CD8-positive, alpha-beta memory T cell (primary cell): ENCODE measurements at places on chromosomes 5 and 9. TPM values are rescaled to one million over a fixed set of nuclear protein-coding genes. Genes with fewer than 3 reads are reported as not detected.

Gene BARX1
- total RNA-seq, result not detected

DNA sequence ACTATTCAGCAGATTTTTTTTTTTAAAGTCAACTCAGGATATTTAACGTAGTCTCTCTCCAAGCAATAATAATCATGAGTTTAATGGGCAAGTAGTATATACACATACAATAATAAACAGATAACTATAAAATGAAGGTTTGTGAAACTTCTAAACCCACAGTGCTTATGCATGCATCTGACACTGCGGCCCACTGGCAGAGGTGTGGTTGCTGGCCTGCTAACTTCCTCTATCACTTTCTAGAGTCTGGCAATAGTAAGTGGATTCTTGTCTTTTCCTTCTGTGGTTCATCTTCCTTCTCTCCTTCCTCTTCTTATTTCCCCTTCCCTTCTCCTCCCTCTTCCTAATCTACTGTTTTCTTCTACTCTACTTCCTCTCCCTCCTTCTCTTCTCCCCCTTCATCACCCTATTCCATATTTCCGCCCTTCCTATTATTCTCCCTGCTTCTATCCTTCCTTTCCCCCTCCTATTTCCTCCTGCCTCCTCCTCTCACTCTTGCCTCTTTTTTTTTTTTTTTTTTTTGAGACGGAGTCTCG is 18.6 kb upstream of the AGXT2 start:
- no peak for DNase-seq

DNA sequence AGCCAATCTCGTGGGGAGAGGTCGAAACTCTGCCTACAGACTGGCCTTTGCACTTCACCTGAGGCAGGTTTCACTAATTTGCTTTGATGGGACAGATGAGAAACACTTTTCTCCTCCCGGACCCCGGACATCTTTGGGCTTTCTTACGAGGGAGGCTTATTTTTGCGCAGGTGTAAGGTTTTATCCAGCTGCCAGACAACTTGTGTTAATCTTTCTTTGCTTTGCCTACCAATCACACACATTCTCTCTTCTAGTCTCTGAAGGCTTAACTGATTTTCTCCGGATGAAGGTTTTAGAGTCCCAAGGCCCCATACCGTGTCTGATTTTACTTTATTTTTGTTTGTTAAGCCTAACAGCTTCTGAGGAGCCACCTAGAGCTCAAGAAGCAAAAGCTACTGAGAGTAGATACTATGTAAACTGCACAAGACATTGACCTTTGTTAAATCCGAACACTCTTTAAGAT is 436 bp upstream of the EMB start:
- DNase-seq, result no peak

GRCh38 chr5:126924331-126925033 is 105.9 kb downstream of the MARCHF3 start:
- no peak for DNase-seq

DNA sequence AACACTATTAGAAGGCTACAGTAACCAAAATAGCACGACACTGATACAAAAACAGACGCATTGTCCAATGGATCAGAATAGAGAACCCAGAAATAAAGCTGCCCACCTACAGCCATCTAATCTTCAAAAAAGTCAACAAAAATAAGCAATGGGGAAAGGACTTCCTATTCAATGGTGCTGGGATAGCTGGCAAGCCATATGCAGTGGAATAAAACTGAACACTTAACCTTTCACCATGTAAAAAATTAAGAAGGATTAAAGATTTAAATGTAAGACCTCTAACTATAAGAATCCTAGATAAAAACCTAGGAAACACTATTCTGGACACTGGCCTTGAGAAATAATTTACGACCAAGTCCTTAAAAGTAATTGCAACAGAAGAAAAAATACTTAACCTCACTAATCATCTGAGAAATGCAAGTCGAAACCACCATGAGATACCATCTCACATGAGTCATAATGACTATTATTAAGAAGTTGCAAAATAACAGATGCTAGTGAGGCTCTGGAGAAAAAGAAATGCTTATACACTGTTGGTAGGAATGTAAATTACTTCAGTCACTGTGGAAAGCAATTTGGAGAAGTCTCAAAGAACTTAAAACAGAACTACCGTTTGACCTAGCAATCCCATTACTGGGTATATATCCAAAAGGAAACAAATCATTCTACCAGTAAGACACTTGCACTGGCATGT is 203.3 kb upstream of the CDH9 start:
- DNase-seq, result no peak

DNA sequence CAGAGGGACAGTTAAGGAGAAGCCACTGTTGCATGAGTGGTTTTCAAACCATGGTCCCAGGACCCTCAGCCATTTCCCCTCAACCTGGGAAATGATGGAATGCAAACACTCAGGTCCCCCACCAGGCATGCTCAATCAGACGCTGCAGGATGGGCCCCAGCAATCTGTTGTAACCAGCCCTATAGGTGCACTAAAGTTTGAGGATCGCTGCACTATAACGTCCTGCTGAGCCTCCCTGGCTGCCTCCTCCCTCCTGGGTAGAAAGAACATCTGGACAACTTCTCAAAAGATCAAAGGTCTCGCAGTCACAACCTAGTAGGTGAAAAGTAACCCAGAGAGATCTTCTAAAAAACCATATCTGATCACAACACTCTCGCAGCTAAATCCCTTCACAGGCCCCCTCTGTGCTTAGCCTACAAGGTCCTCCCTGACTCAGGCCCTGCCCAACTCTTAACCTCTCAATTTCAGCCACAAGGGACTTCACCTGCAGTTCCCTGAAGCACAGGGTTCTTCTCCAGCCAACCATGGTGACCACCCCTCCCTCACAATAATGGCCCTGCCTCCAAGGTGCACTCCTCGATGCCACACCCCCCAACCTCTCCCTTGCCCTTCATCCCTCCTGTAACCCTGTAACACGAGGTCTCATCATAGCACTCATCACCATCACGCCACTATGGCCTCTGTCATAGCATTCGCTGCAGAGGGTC is 3.5 kb downstream of the SHB start:
- no peak for DNase-seq

- no peak for DNase-seq
Observed at GRCh38 chr9:113570106-113570505, 106.6 kb downstream of the RGS3 start.

DNA sequence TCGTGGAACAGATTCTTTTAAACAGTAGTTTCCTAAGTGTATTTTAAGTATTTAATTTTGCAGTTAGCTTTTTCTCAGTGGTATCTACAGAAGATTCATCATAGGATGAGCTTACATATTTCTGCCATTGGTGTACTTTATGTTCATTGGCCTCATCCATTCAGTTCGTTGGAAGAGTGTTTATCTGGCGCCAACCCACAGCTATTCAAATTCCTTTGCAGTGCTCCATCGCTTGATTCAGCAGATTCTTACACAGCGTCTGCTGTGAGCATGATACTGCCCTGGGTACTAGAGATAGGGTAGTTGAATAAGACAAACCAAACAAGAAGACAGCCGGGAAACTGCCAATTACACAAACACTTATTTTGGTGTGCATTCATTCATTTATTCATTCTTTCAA is 55.1 kb downstream of the NUP214 start:
- DNase-seq, result no peak

Gene BTNL8
- 0.13 TPM for total RNA-seq

Gene C5orf15
- 21.7 TPM for total RNA-seq

- no peak for DNase-seq
Observed at GRCh38 chr5:118060833-118061232, 927.5 kb downstream of the DTWD2 start.

- no peak for DNase-seq
Observed at GRCh38 chr5:10520706-10521105, 43.2 kb upstream of the ANKRD33B start.

DNA sequence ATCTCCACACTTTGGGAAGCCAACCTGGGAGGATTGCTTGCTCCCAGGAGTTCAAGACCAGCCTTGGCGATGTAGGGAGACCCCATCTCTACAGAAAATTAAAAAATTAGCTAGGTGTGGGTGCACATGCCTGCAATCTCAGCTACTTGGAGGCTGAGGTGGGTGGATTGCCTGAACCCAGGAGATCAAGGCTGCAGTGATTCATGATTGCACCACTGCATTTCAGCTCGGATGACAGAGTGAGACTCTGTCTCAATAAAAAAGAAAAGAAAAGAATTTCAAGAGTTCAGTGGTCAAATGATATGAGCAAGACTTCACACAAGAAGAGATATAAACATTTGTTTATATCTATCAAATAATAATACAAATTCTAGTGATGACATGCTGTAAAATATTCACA is 23.0 kb upstream of the MTAP start:
- no peak for DNase-seq

DNA sequence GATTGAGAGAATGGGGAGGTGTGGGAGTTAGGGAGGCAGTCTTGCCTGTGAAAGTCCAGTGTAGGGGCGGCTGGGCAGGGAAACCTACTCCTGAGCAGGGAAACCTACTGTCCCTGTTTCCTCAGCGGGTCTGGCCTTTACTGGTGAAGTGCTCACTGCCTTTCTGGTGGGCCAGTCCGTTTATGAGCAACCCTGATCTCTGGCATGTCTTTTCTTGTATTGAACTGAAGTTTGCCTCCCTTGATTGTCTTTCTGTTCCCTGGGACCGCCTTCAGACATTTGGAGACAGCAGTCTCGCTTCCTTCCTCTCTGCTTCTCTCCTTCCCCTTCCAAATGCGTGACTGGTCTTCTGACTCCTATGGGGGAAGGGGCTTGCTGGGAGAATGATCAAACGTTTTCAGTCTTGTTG is 2.9 kb downstream of the SNX18 start:
- DNase-seq, result no peak

- DNase-seq, result no peak
Observed at GRCh38 chr9:19828576-19829109, 39.8 kb upstream of the SLC24A2 start.

Gene OR1Q1
- not detected for total RNA-seq

GRCh38 chr5:66859526-66859925 is 263.3 kb downstream of the MAST4 start:
- DNase-seq, result no peak

DNA sequence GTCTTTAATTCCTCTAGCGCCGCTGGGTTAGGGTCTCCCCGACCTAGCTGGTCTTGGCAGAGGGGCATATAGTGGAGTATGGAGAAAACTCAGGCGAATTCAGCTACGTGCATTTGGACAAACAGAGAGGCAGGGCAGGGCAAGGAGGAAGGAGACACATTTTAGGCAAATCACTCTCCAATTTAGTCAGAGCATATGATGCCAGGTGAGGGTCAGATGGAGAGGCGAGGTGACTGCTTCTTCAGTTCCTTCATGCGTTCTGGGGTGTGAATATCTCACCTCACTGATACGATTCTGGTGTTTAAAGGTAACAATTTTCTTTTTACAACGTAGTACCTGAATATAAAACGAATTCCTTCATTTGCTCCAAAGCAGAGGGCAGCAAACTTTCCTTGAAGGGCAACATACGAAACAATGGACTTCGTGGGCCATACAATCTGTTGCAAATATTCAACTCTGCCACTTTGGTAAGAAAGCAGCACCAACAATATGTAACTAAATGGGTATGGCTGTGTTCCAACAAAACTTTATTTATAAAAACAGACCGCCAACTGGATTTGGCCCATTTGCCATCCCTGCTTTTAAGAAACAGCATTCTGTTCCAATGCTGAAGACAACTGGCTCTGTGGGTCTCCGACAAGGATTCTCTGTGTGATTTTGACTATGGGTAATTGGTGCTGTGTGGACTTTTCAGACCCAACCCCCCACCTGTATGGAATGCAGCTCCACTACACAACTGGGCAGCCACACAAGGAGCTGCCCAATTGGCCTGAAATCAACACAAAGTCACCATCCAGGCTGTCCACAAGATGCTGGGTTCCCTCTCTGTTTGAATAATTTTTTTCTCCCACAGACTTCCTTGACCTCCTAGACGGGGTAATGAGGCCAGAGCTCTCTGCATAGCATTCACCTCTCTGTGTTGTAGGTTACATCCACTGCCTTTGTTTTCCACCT is 53.8 kb downstream of the RAPGEF1 start:
- no peak for DNase-seq

GRCh38 chr9:71562140-71562539 is 206.2 kb downstream of the CEMIP2 start:
- no peak for DNase-seq

DNA sequence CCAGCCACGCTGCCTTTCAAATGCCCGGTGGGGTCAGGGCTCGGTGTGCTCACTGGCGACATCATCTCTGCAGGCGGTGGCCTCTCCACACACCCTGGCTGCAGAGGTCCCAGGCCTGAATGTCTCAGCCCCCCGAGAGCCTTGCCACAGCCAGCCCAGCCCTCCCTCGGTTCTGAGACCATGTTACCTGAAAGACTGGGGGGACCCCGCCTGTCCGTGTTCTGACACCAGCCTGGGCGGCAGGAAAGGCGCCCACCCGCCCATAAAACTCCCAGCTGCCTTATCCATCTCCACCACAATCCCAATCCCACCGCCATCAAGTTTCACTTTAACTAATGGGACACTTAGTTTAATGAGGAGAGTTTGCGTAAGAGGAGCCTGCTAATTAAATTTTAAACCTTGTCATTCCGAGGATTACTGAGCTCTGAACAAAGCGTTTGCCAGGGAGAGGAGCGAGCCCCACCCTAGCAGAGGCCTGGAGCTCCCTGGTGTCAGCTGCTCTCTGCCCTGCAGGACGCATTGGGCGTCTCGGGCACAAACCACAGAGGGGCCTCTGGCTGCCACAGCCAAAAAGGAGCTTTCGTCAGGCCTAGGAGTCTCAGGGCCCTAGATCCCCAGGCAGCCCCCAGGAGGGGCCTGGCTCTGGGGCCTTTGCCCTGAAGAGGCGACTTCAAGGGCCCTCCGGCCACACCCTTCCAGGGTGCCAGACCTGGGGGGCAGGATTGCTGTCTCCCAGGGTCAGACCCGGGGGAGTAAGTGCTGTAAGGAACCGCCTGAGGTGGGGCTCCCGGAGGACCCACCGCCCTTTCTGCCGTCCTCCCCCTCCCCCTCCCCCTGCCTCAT is 15.3 kb downstream of the LHX3 start:
- DNase-seq, result no peak

DNA sequence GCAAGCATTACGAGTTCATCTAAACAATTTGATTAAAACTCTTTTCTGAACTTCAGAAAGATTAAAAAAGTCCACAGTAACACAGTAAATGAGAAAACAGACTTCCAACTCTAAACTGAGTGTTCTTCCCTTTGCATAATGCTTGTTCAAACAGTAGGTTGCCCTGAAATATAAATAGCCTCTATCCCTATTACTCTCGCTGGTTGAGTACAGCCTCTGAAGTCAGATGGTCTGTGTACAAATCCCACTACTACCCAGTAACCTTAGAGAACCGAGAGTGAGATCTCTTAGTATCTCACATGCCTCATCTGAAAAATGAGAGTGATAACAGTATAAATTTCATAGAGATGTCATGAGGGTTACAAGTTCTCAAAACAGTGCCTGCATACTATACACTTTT is 591.6 kb downstream of the CAAP1 start:
- no peak for DNase-seq

- peak; percentile 23 for DNase-seq
Observed at GRCh38 chr9:137295238-137295811, 6.7 kb downstream of the NRARP start.

Gene SGTB
- total RNA-seq, result 12.2 TPM
